Pons (tissue), 1 donor: ENCODE measurements at places on chromosomes 7 and 10.
A peak's percentile ranks its signal among the peaks of the same experiment; 100 is the strongest.

DNA sequence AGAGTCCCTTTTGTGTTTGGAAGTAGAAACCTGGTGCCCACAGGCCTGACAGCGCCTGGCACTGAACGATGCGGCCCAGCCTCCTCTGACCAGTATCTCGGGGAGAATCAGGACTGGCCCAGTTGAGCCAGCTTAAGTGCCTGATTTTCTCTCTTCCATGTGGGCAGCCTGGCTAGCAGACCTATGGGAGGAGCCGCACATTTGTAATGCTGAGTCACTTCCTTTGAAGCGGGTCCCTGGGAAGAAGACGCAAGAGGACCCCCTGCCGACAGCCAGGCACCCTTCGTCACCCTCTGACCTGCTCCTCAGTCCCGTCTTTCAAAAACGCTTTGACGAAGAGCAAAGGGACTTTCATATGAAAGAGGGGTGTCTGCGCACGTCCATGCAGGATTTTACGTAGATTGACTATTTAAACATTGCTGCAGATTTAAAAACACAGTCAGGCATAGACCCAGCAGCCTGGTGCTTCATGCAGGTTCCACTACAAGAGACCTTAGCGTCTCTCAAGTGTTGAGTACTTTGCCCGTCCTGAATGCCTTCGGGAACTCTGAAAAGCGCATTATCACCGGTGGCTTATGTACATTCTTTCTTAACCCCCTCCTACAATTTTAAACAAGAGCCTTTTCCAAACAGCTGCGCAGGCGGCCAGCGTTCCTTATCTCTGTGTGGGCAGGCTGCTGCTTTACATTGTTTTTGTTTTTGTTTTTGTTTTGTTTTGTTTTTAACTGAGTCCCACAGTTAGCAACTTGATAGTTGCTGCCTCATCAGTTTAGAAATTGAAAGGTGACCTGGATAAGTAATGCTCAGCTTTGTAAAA, 36.5 kb upstream of the AP5Z1 start:
- peak; percentile 71 for DNase-seq

DNA sequence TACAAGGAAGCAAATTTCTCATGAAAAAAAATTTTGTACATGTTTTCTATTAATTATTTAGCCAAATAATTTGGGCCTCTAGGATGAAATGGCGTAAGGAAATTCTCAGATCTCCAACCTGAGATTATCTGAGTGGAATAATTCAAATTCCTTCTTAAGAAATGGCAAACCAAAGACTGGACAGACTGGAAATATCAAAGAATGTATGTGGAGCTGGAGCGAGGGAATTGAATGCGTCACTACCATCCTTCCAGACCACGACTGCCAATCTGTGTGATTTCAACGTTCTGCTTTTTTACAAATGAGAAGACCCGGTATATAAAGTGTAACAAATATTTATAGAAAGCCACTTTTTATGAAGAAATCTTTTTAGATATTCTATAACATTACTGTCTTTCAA, 12.4 kb upstream of the BLNK start:
- no peak for DNase-seq

GRCh38 chr7:135966341-135967043, 10.7 kb downstream of the MTPN start:
- no peak for DNase-seq

DNA sequence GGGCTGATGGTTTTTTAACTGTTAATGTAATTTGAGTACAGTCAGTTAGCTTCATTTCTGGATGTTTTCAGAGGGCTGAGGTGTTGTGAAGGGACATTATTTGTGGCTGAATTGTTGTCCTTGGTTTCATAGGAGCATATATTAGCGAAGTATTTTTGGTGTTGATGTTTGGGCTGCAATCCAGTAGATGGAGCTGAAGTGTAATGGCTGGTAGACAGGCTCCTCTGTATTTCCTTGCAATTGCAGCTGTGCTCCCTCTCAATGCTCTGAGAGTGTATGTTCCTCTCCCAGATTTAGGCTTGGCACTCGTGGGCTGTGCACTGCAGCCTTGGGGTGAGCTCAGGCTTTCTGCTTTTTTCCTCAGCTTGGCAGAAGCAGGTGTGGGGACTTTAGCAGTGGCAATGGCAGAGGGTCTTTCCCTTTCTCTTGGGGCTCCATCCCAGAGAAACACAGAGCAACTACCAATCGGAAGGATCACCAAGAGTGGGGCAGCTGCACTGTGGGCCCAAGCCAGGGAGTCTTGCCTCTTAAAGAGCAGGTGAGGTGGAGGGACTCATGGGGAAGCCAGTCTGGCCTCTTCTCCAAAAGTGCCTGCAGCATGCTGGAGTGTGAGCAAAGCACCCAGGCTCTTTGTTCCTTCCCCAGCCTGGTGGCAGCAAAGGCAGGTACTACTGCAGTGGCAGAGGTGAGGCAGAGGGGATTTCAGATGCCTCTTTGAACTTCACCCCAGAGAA, 544.4 kb downstream of the SH2D4B start:
- DNase-seq = no peak

DNA sequence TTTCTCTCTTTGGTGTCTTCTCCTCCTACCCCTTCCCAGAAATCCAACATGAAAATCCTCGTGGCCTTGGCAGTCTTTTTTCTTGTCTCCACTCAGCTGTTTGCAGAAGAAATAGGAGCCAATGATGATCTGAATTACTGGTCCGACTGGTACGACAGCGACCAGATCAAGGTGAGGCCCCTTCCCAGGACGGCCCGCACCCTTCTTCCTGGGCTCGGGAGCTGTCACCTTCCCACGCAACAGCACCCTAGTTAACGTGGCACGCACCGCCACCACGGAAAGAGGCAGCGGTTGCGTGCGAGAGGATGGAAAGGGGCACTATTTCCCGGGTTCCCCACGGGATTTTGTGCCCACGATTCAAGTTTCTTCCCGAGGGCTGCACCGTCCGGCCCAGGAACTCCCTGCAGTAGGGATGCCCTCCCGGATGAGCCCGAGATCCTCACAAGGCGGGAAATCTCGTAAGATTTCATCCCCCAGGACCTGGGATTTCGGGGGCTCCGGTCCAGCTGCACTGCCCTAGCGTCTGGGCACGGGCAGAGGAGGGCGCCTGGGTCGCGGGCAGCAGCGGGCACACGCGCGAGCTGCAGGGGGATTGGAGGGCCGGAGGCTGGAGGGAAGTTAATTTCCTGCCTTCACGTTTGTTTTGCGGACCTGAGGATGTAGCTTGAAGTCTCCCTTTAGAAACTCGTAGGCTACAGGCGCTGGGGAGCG, 834 bp downstream of the TAC1 start:
- no peak for DNase-seq

DNA sequence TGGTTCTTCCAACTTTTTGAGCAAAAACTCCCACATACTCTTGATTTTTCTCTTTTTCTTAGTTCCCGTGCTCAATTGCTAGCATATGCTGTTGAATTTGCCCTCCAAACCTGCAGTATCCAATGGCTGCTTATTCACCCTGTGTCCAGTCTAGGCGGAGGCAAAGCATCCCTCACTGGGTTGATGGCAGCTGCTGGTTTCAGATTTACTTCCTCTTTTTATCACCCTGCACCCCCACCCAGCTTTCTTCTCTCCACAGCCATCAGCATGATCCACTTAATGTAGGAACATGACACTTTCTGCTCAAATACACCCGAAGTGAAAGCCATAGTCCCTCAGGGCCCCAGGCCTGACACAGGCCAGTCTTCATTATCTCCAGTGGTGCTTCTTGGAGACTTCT, 87.6 kb upstream of the ADARB2 start:
- DNase-seq = no peak

- no peak for DNase-seq
Observed at GRCh38 chr7:159117366-159118196, 27.1 kb downstream of the VIPR2 start.

DNA sequence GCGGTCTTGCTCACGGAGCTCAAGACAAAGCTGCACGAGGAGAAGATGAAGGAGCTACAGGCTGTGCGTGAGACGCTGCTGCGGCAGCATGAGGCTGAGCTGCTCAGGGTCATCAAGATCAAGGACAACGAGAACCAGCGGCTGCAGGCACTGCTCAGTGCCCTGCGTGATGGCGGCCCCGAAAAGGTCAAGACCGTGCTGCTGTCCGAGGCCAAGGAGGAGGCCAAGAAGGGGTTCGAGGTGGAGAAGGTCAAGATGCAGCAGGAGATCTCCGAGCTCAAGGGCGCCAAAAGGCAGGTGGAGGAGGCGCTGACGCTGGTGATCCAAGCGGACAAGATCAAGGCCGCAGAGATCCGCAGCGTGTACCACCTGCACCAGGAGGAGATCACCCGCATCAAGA, 51.4 kb downstream of the JAKMIP3 start:
- no peak for DNase-seq

GRCh38 chr7:54360075-54360840, 181.9 kb upstream of the VSTM2A start:
- DNase-seq = no peak

- DNase-seq = no peak
Observed at GRCh38 chr10:77315496-77316129, 322.0 kb downstream of the KCNMA1 start.

GRCh38 chr10:99467236-99467999, 37.0 kb upstream of the GOT1 start:
- DNase-seq = no peak

DNA sequence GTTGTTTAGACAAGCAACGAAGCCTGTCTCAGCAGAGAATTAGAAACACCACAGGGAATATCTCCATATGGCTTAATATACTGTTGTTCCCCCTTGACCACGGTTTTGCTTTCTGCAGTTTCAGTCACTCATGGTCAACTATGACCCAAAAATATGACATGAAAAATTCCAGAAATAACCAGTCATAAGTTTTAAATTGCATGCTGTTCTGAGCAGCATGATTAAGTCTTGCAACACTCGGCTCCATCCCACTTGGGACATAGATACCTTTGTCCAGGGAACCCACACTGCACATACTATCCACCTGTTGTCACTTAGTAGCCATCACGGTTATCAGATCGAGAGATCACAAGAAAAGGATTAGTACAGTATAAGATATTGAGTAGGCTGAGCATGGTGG, 60.7 kb upstream of the FOXK1 start:
- DNase-seq = no peak

GRCh38 chr10:77820349-77820748, 106.2 kb downstream of the DLG5 start:
- no peak for DNase-seq

GRCh38 chr7:128304212-128304611, 39.5 kb downstream of the RBM28 start:
- DNase-seq = peak; percentile 85

DNA sequence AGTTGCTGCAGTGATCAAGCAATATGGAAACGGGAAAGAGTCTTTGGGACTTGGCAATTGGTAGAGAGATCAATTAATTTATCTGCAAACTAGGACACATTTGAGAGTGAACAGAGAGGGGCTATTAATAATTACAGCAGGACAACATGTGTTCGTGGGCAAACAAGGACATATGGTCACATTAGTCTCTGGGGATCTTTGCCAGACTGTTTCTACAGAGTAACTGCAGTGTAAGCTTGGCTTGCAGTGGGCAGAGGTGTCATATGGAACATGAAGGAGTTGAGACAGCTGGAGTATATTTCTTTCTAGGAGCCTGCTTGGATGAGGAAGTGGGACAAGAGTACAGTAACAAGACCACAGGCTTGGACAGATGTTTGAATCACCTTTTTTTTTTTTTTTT, 232.1 kb upstream of the LYZL1 start:
- DNase-seq = no peak

GRCh38 chr10:88715517-88715916, 9.5 kb downstream of the LIPK start:
- no peak for DNase-seq

DNA sequence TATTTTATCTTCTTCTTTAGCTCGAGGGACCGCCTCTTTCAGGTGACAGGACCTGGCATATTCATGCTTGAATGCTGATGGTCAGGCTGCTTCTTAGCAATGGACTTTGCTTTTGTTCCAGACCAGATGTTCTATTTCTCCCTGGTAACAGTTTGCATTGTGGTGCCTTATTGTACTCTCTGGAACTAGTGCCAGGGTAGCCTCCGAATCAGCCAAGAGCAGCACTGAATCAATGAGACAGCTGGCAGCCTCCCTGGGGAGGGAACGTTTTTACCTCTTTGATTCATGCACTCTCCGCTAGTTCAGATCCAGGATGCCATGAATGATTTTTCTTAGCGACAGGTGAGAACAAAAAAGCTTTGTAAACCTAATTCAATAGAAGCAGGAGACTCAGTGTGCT, 54.1 kb upstream of the NXPH1 start:
- peak; percentile 97 for DNase-seq

GRCh38 chr7:26440233-26441001, 148.8 kb downstream of the SNX10 start:
- no peak for DNase-seq

DNA sequence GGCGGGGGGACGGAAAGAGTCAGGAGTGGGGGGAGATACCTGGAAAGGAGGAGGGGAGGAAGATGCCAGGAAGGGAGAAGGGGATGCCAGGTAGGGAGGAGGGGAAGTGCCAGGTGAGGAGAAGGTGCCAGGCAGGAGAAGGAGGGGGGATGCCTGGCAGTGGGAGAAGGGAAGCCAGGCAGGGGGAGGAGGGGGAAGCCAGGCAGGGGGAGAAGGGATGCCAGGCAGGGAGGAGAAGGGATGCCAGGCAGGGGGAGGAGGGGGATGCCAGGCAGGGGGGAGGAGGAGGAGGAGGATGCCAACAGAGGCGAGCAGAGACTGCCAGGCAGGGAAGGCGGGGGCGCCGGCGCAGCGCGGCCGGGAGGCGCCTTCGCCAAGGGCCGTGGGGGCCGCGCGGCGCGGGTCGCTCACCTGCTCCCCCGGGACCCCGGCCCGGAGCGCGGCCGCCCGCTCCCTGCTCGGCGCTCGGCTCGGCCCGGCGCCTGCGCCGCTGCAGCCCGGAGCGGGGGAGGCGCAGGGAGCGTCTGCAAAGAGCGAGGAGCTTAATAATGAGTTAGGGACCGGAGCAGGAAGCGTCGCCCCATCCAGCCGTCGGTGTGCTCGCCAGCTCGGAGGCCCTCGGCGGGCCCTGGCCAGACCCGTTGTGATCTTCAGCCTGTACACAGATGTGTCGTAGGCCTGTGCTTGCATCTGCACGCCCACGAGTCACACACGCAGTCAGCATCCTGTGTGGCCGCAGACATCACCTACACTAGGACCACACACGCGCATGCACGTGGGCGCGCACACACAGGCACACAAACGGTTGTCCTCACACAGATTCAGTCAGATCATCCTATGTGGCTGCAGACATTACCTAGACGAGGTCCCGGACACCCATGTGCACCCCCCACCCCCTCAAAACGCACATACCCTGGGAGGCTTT, 28.4 kb upstream of the SMARCD3 start:
- peak; percentile 25 for DNase-seq

GRCh38 chr7:81583090-81583489, 186.8 kb downstream of the HGF start:
- no peak for DNase-seq

DNA sequence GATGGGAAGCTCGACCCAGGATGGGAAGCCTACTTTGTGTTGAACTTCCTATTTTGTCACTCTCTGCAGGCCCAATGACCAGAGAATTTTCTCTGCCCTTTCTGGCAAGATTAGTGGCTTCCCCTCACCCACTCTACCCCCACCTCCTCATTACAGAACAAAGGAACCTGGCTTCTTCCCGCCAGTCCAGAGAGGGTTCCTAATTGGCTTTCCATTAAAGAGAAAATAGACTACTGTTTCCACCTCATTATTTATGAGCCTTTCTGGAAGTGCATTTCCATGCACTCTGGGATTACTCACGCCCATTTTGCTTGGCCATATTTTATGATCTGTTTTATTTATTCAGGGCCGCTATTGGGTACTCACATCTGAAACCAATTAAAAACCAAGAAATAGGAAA, 94.9 kb upstream of the TCF7L2 start:
- no peak for DNase-seq
